Endothelial cell of umbilical vein (primary cell): ENCODE measurements at places on chromosomes 1 and 21.

GRCh38 chr21:31248598-31248997, 95.5 kb downstream of the TIAM1 start:
- no peak for DNase-seq

DNA sequence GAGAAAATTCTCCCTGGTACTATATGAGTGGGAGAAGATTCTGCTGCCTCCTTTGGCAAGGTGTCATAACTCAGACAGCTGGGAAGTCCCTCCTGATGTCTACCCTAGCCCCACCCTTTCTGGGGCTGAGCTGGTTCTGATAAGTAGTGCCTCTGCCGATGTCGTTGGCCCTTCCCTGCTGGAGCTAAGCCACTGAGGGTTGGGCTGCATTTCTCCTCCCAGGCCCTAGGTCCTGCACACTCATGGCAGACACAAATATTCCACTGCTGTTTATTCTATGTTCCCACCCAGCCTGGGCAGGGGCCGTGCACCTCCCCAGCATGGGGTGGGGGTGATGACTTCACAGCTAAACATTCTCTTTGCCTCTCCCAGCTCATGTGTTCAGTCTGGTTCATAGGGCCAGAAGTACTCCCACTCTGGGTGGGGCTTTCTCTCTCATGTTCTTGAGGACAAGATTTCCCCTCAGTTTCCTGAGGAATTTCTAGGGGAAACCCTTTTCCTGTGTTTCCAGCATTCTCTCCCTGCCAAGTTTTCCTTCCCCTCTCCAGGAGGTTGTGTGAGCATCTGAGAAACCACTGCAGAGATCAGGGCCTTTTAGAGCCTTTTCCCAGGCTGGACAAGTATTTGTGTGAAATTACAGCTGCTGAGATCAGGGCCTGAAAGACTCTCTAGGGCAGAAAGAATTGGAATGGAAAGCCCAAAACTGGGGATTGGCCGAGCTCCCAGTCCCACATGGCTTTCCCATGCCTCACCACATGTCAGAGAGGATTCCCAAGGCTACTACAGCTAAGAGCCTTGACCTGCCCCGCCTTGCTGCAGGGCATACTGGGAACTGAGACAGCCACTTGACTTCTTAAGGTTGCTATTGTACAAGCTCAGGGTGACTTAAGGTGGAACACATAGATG, 66.2 kb downstream of the ATP2B4 start:
- peak; percentile 88 for DNase-seq

DNA sequence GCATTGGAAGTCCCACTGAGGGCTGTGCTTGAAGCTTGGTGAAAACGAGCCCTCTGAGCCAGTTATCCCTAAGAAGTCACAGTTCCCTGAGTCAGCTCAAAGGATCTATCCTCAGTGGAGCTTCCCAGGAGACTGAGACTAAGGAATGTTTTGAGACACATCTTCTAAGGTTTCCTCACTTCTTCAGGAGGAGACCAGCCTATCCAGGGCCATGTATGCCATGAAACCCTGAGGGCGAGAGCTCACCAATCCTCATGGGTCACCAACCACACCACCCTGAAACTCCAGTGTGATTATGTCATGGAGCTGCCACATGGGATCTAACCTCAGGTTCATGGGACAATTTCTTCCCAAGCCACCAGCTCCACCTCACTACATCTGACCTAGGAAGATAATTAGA, 7.6 kb upstream of the TIE1 start:
- no peak for DNase-seq

DNA sequence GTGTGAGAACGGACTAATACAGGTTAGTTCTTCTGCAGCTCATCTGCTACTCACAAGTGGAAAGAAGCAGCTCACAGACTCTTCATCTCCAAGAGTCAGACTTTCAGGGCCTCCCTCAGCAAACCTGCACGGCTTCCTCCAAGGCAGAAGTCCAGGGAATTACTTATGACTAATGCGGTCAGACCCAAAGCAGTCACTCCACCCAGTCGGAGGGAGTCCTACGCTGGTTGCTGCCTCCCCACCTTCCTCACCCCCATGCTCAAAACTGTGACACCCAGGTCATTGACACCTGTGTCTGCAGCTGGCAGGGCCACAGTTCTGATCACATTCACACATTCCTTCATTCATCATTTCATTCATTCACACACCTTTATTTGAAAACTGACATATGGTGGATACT, 38.4 kb upstream of the PRDM2 start:
- no peak for DNase-seq

GRCh38 chr1:239386453-239387303, at the start of gene CHRM3:
TSS of gene CHRM3 (plus strand) at chr1:239386568. CDS start at chr1:239907452, 520,884 bp downstream.
- no peak for DNase-seq

- DNase-seq = no peak
Measured at GRCh38 chr21:14010729-14011128, 200.0 kb downstream of the LIPI start.
